Stimulated activated CD4-positive, alpha-beta T cell treated with anti-CD3 and anti-CD28 coated beads, TNF-alpha, amount 100 ng/mL, for 4 hours (primary cell): ENCODE measurements at places on chromosomes 5 and 9.

- DNase-seq: no peak
Observed at GRCh38 chr9:93646640-93647178, 70.3 kb downstream of the PHF2 start.

GRCh38 chr5:9513827-9514226, 32.0 kb downstream of the SEMA5A start:
- no peak for DNase-seq

DNA sequence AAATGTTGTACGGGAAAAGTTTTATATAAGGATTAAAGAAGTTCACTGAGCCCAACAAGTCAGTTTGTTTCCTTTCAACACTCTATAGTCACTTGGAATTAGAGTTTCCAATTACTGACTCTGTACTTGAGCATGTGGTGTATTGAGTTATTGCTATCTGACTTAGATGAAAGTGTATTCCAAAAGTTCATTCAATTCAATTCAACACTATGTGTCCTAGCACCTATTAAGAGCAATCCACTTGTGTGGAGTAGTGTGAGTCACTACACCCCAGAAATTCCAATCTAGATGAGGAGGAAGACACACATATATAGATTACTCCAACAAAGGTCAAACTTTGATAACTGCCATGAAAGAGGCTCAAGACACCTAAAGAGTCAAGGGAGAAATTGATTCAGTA, 98.2 kb upstream of the SLCO6A1 start:
- DNase-seq: no peak

GRCh38 chr5:25094219-25094618, 449.4 kb upstream of the CDH10 start:
- DNase-seq: no peak

DNA sequence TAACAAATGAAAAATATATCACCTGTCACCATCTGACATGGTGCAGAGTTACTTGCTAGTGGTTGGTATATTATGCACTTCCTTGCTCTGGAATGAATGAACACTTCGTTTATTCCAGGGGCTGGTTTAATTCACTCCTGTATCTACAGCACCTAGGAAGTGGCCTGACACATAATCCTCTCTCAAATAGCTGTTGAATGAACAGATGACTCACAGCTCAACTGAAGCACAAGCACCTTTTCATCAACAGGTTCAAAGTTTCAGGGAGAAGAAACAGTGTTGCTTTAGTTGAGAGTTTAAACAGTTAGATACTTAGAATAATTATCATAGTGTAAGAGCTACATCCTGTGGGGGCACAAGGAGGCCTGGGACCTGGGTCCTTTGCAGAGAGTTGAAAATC, 135.0 kb upstream of the DAP start:
- no peak for DNase-seq

- DNase-seq: no peak
Observed at GRCh38 chr5:62149879-62150278, 156.1 kb upstream of the KIF2A start.

- no peak for DNase-seq
Observed at GRCh38 chr5:81898403-81898802, 73.4 kb upstream of the ATG10 start.

DNA sequence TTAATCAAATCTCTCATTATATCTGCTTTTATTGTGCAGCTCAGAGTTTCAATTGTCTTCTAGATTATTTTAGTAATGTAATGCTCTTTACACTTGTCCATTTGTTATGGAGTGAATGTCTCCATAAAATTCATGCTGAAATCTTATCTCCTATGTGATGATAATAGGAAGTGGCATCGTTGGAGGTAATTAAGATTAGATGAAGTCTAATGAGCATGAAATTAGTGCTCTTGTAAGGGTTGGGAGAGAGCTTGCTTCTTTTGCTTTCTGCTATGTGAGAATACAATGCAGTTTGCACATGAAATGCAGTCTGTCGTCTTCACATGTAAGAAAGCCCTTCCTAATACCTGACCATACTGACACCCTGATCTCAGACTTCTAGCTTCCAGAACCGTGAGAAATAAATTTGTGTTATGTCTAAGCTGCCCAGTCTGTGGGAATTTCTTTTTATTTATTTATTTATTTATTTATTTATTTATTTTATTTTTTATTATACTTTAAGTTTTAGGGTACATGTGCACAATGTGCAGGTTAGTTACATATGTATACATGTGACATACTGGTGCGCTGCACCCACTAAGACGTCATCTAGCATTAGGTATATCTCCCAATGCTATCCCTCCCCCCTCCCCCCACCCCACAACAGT, 1399.2 kb upstream of the CDH6 start:
- DNase-seq: no peak

GRCh38 chr5:127041571-127041970, 11.2 kb upstream of the MARCHF3 start:
- no peak for DNase-seq

- DNase-seq: no peak
Observed at GRCh38 chr9:76463211-76463610, 4.2 kb downstream of the GCNT1 start.

GRCh38 chr9:4997196-4997595, 12.1 kb downstream of the JAK2 start:
- no peak for DNase-seq

DNA sequence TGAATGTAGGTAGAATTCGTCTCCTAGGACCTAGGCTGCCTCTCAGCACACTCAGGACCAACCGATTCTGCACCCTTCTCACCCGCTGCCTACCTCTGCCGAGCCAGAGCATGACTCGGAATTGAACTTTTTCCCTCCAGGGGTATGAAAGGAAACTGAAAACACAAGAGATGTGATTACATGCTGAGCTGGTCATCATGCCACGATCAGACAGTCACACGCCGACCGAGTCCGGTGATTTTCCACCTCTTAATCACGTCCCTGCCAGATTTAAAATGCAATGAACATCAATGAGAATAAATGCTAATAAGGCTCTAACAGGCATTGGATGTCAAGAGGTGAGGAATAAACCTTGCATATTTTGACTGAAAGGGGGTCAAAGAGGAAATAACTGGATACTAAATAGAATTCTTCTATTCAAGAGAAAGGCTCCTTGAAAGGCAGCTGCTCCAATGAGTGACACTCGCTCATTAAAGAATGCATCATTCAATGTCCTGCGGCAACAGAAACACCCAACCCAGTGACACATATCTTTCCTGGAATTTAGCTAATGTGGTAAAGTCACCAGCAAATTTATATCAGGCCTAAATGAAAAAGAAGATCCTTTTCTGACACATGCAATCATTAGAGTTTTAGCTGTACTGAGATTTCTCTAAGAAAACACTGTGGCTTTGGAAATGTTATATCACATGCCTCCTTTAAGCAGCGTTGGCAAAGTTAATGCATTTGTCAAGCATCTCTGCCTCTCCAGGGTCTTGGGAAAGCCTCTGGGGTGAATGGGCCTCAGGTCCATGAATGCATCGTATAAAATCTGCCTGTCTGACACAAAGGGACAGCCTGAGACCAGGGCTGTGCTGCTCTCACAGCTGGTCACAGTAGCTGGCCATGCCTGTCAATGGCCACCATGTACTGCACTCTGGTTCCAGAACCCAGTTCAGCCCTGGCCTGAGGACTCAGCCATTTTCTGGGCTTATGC, 128.7 kb downstream of the SPOCK1 start:
- no peak for DNase-seq
